Activated naive CD8-positive, alpha-beta T cell treated with anti-CD3 and anti-CD28 coated beads, Interleukin-2, amount 50 U/mL, for 24 hours (primary cell): ENCODE measurements at places on chromosomes 13 and 19.

DNA sequence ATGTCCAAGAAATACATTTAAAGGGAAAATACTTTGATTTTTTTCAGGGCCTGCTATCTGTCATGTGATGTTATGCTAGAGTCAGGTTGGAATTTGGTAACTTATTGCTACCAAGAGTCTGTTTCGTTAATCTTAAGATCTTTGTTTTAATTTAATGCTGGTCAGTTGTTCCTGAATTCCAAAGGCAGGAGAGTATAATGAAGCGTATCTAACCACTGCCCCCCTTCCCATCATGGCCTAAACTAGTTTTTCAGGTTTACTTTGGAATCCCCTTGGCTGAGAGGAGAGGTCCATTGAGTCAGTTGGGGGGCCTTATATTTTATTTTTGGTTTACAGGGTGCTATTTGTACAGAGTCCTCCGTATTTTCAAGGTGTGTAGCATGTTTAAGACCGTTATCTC lies 116.3 kb upstream of the SLC7A1 start:
- no peak for DNase-seq

GRCh38 chr13:35693134-35693784 lies 216.8 kb upstream of the MAB21L1 start:
- no peak for DNase-seq

DNA sequence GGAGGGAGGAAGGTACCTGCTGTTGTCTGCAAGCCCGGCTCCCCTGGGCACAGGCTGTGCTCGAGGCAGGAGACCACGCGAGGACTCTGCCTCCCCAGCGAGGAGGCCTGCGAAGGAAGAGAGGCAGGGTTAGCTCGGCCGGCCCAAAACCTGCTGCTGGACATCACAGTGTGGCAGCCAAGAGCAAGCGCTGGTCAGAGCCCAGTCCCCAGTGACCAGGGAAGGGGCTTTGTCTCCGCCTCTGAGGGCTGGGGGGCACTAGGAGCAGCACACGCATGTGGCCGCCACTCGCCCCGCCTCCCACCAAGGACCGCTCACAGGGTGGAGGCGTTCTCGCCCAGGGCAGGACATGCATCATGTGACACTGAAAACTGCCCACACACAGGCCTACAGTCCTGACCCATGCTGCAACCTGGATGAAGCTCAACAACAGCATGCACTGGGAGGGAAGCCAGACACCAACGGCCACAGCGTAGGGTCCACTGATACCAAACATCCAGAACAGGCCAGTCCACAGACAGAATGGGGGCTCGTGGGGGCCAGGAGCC lies 8.5 kb downstream of the MIER2 start:
- no peak for DNase-seq

GRCh38 chr13:44064357-44064756 lies 184.7 kb downstream of the LACC1 start:
- DNase-seq, result no peak

GRCh38 chr19:46670813-46671212 lies 9.8 kb upstream of the DACT3 start:
- no peak for DNase-seq

GRCh38 chr19:46209051-46209450 lies 20.5 kb upstream of the IGFL1 start:
- no peak for DNase-seq

DNA sequence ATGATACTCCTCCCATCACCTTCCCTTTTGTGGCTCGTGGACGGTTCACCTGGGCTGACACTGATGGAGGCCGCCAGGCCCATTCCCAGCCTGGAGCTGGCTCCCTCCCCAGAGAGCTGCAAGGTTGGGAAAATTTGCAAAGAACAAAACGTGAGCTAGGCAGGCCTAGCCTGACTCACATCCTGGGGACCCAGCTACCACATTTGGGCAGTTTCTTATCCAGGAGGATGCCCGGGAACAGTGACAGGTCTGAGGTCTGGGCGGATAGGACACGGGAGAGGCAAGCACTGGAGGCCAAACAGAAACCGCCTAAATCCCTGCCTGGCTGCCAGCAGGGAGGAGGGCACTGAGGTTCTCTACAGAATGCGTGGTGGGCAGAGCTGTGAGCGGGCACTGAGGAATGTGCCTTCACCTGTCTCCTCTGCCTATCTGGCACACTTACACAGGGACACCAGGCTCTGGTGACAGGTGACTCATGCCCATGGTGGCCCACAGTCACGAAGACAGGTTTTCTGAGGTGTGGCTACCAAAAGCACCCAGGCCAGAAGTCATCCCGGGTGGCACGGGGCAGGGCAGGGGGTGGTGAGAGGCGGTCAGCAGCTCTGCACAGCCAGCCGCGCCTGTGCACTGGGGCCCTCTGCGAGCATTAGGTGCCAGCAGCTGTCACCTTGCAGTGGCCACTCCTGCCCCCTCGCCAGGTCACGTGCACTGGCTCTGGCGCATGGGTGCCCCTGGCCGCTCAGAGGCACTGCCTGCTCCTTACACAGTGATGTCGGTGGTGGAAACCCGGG lies 23.2 kb downstream of the SH3GL1 start:
- DNase-seq, result no peak

GRCh38 chr19:42563352-42564210 lies 31.1 kb downstream of the CEACAM8 start:
- DNase-seq, result peak; percentile 16

DNA sequence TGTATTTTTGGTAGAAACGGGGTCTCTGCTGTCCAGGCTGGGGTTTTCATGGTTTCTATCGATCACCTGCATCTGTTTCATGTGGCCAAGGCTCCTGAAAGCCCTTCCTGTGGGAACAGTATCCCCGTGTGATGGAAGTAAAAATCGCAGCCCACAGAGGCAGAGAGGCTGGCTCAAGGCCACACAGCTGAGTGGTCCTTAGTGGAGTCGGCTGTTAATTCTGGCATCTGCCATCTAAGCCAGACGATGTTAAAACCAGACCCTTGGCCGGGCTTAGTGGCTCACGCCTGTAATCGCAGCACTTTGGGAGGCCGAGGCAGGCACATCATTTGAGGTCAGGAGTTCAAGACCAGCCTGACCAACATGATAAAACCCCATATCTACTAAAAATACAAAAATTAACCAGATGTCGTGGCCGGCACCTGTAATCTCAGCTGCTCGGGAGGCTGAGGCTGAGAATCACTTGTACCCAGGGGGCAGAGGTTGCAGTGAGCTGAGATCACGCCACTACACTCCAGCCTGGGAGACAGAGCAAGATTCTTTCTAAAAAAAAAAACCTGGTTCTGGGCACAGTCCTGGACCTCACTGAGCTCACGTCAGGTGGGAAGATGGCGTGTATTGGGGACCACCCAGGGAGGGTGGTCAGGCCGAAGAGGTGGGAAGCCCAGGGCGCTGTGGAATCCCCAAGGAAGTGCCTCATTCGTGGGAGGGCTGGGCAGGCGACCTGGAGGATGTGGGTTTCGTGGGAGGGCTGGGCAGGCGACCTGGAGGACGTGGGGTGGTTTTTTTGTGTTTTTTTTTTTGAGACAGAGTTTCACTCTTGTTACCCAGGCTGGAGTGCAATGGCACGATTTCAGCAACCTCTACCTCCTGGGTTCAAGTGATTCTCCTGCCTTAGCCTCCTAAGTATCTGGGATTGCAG lies 18.5 kb upstream of the MISP start:
- DNase-seq, result no peak

- DNase-seq, result peak; percentile 70
These were observed 60.4 kb upstream of the OLFM4 start for GRCh38 chr13:52968074-52968700.

DNA sequence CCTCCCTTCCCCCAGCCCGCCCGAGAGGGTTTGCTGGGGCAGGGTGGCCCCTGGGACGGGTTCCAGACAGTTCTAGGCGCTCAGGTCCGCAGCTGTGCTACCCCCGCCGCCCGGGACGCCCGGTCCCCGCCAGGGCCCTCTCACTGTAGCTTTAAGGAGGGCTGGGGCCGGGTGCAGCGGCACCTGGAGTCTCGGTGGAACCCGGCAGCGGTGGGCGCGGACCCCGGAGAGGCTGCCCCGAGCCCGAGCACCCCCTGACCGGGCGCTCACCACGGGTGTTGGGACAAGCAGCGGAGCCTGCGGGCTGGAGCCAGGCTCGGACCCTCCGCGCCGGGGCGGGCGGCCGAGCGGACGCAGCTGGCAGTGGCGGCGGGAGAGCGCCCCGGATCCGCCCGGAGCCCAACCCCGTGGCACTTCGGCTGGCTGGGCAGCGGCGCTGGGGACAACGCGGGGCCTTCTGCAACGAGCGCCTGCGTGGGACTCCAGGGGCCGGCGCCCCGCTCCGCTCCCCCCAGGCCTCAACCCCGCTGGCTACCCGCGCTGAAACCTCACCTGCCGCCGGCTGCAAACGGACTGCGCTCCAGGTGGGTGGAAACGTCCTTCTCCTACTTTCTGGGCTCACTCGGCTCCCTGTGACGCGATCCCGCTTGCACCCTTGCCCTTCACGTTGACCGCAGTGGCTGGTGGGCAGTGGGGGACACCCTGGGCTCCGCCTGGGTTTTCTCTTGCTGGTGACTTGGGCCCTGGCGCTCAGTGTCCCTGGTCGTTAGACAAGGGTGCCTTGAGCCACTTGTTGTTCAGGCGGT lies 81.1 kb downstream of the ZNF429 start:
- peak; percentile 10 for DNase-seq

- peak; percentile 87 for DNase-seq
These were observed 30.2 kb downstream of the CYP2F1 start for GRCh38 chr19:41144403-41144802.

DNA sequence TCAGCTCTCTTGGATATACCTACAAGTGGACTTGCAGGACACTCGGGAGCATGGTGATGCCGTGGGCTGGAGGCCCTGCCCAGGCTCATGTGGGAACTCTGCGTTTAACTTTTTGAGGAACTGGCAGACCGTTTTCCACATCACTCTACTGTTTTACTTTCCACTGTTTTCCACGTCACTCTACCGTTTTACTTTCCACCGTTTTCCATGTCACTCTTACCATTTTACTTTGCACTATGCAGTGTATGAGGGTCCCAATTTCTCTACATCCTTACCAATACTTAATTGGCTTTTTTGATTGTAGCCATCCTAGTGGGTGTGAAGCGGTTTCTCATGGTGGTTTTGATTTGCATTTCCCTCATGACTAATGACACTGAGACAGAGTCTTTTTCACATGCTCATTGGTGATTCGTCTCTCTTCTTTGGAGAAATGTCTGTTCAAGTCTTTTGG lies 40.5 kb downstream of the GATAD2A start:
- no peak for DNase-seq

DNA sequence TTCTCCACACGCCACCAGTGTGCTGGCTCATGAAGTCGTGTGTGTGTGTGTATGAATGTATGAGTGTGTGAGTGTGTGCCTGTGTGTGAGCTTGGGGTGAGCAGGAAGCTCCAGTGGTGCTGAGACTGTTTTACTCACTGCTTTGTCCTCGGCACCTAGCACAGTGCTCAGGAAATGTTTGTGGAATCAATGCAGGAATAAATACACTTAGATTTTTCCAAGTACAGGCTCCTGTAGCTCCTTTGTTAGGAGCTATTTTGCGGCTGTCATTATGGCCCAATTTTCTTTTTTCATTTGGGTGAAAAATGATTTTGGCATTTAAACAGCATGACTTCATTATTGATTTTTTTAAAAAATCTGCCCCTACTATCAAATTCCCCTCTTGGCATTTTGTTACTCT lies 193.5 kb upstream of the KL start:
- DNase-seq, result no peak

GRCh38 chr13:77860507-77860981 lies 58.1 kb downstream of the EDNRB start:
- DNase-seq, result no peak

DNA sequence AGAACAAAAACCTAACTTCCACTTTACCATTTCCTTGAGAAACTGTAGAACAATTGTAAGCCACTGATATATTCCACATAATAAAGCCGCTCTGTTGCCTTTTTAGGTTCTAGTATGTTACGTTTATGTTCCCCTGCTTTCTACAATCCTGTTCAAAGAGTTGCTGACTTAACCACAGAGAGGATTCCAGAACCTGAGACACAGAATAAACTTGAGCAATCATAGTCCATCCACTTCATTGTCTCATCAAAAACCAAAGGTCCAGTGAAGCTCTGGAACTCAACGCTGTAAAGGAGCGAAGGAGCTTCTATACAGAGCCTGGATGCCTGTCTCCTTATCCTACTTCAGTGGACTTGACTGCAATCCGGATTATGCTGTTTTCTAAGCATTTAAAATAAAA lies 4.6 kb downstream of the STARD13 start:
- no peak for DNase-seq

DNA sequence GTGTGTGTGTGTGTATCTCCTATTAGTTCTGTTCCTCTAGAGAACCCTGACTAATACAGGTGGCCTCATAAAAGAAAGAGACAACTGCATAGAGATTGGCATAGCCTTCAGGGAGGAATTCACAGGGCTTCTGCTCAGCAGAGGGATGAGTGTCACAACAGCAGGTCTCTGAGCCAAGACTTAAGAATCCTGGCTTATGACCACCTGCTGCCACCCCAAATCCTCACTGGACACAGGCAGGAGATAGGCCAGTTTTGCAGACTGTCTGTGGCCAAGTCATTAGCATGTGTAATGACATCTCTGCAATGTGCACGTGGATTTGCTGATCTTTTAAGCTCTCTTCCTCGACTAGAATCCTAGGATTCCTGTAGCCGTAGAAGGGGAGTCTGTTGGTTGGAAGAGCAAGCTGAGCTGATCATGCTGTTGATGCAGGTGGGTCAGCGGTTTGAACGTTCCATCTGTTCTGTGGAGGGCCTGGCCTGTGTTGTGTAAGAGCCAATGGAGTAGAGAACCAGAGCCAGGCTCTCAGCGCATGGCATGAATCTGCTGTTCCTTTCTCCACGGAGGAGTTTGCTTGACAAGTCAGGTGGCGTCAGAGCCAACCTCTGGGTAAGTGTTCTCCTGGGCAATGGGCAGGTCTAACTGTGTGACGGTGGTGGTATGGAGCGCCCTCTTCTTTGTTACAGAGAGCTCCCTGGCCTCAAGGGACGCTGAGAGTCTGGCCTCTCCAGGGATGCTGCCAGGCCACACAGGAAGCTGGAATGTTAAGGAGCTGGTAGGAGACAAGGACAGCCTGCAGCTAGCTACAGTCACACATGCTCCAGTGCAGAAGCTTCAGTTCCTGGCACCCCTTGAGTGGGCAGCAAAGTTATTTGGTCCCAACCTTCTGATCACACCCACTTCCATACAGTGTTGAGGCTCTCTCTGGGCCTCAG lies 503.1 kb downstream of the FOXO1 start:
- DNase-seq, result no peak

DNA sequence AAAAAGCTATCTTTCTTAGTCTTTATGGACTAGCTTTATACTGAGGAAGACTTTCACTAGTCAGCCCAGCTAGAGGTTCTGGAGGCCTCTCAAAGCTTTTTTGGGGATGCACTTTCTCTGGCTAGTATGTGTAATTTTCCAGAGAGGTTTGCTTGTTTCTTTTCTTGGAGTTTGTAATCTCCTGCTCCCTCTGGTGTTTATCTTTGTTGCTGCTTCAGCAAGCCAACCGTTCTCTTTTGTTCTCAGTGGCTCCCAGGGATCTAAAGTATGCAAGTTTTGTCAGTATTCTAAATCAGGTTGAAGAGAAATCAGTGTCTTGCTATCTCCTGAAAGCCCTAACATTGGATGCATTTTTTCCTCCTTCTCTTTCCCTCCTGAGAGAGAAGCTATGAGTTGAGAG lies 121.1 kb upstream of the MYO16 start:
- DNase-seq, result no peak

DNA sequence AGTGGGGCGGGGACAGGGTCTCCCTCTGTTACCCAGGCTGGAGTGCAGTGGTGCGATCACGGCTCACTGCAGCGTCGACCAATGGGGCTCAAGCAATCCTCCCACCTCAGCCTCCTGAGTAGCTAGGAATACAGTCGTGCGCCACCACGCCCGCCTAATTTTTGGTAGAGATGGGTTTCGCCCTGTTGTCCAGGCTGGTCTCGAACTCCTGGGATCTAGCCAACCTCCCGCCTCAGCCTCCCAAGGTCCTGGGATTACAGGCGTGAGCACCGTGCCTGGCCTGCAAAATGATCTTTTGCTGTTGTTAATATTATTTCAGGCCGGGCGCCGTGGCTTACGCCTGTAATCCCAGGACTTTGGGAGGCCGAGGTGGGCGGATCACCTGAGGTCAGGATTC lies 621 bp upstream of the TGDS start:
- DNase-seq, result no peak
